ENCODE measurements at places on chromosomes 7 and 10.

DNA sequence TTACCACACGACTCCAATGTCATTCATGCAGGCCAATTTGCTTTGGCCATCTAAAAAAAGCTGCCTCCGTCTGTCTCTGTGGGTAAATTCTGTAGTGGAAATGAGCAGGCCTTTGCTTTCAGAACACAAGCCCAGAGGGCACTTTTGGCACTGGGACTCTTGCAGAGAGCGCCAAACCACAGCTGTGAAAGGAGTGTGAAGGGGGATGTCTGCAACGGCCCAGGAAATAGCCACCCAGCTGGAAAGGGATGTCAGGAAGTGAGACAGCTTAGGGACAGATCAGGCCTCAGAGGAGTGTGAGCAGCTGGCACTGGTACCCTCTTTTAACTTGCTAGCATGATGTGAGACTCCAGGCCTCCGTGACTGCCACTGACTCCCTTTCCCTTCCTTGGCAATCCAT is 152.4 kb downstream of the DKK1 start:
- DNase-seq: no peak

DNA sequence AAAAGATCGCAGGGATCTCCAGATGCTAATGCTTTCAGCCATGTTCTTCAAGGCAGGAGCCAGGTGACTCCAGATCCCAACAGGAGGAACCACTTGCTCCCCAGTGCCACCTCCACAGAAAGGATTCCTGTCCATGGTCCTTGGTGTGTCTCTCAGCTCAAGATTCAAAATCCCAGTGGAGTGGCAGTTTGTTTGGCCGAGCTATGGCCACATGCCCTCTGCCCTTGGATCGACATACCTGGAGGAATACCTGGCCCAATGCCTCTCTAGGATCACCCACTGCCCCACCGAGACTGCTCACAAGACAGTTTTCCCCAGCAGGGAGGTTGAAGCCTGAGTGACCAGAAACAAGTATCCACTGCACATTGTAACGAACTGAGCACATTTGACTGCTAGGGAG is 3.9 kb upstream of the GPRIN2 start:
- no peak for DNase-seq

- DNase-seq: no peak
Measured at GRCh38 chr10:117134306-117135025, 3.6 kb downstream of the VAX1 start.

- DNase-seq: no peak
Measured at GRCh38 chr7:3307435-3307834, 6.4 kb downstream of the SDK1 start.

- no peak for DNase-seq
Measured at GRCh38 chr10:12728494-12728893, 273.0 kb downstream of the CCDC3 start.

DNA sequence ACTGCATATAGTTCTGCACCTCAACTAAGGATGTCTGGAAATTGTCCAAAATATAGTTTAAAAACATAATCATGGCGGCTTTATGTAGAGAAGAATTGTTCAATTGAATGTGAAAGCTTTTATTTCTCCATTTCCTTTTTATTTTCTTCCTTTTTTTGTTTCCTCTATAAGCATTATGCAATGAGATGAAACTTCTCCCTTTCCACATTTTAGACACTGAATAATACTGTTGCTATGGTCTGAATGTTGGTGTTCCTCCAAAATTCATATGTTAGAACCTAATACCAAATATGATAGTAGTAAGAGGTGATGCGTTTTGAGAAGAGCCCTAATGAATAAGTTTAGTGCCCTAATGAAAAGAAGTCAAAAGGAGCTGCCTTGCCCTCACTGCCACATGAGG is 175.0 kb downstream of the RNLS start:
- DNase-seq: no peak

DNA sequence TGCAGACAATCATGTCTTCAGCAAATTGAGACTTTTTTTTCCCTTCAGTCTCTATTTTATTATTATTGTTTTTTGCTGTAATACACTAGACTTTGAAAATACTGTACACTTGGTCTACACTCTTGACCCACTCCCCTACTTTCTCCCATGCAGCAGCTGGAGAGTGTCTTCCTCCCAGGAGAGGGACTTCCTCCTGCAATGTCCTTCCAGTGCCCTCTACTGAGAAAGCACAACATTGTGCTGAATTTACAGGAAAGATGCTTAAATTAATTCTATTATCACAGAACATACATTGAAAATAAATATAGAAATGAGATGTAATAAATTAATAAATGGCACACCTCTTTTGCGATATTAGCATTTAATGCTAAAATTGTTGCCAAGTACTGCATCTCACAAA is 411.3 kb downstream of the CCSER2 start:
- no peak for DNase-seq

GRCh38 chr7:34761627-34762026 is 103.6 kb downstream of the NPSR1 start:
- DNase-seq: no peak

DNA sequence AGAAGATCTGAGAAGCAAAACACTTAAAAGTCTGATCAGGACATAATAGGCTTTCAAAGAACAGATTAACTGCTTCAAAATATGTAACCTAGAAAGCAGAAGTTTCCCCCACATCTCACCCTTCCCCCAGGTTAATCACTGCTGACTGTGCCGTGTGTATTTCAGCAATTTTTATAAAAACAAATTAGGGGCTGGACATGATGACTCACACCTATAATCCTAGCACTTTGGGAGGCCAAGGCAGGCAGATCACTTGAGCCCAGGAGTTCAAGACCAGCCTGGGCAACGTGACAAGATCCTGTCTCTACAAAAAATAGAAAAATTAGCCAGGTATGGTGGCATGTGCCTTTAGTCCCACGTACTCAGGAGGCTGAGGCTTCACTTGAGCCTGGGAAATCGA is 67.6 kb upstream of the GATA3 start:
- no peak for DNase-seq

GRCh38 chr7:100825215-100825671 is 2.1 kb downstream of the EPHB4 start:
- DNase-seq: no peak

DNA sequence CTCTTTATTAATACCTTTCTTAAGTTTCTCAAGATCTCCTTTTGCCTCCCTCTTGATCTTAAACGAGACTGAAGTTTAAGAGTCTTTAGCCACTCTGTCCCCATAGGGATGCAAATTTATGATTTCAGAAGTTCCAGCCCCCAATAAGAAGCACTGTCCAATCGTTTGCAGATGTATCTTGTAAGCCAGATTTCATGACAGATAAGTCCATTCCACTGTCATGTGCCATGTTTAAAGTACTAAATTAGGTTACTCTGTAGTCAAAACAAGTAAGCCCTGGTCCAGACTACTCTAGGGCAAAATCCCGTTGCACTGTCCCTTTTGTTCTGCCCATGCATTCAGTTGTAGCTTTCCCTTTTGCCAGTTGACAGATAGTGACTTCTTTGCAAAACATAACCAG is 157.2 kb upstream of the KAT6B start:
- DNase-seq: no peak

- no peak for DNase-seq
Measured at GRCh38 chr10:4944841-4945240, 18.4 kb upstream of the AKR1C1 start.

GRCh38 chr7:4297165-4297917 is 384.8 kb upstream of the FOXK1 start:
- no peak for DNase-seq

GRCh38 chr10:101273330-101273729 is 44.1 kb upstream of the LBX1 start:
- no peak for DNase-seq

DNA sequence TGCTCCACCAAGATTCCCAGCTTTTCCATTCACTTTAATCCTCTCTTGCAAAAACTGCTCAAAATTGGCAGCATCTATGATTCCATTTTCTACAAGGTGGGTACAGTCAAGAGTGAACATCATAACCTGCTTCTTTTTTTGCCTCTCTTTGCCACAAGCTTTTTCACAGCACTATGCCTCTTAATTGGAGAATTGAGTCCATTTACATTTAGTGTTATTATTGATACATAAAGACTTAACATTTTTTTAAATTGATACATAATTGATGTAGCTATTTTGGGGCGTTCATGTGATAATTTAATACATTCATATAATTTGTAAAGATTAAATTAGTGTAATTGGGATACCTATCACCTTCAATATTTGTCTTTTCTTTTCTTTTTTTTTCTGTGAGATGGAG is 18.8 kb downstream of the AS3MT start:
- DNase-seq: no peak

GRCh38 chr10:22133749-22134624 is 83.8 kb downstream of the EBLN1 start:
- DNase-seq: no peak

DNA sequence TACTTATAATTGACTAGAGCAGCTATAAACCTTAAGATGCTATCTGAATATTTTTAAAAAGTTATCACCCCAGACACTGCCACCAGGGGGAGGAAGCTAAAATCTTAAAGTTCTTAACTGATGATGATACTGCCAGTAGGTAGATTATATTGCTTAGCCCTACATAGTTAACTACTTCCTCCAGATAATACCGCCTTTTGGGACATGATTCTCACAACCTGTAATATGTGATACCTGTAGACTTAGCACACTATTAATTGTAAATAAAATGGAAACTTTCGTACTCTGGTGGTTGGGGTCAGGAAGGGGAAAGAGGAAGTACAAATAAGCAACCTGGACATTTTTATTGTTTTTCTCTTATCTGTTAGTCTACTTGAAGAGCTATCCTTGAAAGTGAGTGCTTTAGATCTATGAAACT is 268.9 kb downstream of the ADK start:
- no peak for DNase-seq

- DNase-seq: no peak
Measured at GRCh38 chr10:10758306-10758705, 259.4 kb upstream of the CELF2 start.

- DNase-seq: no peak
Measured at GRCh38 chr7:136877990-136878389, 9.5 kb downstream of the CHRM2 start.

- DNase-seq: peak; percentile 81
Measured at GRCh38 chr7:2641406-2642393, 9.9 kb downstream of the TTYH3 start.

- no peak for DNase-seq
Measured at GRCh38 chr10:15445006-15445390, 73.9 kb upstream of the FAM171A1 start.

DNA sequence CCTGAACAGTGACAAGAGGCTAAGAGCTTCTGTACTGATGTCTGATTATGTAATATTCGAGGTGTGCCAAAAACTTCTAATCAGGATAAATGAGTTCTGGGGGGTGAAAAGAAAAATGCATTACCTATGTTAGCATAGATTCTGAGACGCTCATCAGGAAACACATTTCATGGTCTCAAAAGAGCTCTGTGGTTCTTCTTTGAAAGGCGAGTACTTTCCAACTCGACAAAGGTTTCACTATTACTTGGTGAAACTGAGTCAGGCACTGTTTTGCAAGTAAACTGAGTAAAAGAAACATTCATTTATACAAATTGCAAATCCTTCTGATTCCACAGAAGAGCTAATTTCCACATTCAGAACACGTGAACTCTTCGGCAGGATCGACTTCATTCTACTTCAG is 523.2 kb downstream of the GATA3 start:
- no peak for DNase-seq

DNA sequence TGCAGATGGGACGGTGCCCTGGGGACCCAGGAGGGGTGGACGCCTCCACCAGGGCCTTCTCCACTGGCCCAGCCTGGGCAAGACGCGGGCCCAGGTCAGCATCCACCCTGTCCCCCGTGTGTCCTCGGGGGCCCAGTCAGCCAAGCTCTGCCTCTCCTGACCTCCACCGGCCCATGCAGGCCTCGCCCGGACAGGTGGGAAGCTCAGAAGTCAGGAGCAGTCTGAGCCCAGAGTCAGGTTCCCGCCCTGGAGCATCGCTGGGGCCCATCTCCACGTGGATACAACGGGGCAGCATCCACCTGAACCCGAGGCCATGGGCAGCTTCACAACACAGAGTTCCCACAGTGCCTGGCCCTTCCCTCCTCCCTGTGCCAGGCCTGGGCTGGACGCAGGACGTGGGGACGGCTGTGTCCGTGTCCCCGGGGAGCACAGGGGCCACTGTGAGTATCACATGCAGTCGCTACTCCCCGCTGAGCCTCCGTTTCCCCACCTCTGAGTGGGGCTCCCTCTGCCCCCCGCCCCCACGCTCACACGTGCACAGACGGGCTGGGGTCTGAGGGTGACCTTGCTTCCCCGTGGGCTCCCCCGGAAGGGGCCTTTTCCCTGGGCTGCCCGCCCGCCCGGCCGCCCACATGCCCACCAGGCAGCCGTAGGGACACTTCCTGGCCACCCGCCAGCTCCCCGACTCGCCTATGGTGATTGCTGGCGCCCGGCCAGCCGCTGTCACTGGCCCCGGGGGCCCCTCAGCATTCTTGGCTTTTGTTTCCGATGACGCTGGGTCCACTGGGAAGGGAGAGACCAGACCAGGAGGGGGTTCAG is 64.3 kb downstream of the PDGFA start:
- DNase-seq: no peak

- DNase-seq: no peak
Measured at GRCh38 chr10:17687117-17687831, 43.3 kb downstream of the STAM start.

DNA sequence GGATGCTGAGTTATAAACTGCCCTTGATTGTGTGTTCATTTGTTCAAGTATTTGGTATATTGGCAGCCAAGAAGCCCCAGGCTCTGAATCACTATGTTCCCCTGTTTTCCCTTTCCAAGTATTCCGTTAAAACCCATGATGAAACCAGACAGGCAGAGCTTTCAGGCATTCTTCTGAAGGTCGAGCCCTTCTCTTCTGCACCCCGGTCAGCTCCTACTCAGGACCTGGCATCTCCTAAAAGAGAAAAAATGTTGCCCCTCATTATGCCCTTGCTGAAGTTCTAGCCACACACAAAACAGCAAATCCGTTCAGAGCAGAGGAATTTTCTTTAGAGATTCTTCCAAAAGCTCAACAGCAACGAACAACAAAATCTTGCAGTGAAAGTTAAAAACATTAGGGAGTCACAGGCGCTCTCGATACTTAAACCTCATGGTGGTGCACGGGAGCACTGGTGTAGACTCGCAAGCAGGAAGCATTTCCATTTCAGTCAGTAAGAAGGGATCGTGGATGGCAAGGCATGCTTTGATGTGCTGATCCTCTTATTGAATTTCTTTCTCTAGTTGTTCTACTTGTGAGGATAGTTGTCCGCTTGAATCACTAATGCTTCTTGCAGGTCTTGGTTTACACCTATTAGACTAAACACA is 264.9 kb downstream of the SKIDA1 start:
- DNase-seq: no peak

- no peak for DNase-seq
Measured at GRCh38 chr7:34718867-34719266, 60.8 kb downstream of the NPSR1 start.

DNA sequence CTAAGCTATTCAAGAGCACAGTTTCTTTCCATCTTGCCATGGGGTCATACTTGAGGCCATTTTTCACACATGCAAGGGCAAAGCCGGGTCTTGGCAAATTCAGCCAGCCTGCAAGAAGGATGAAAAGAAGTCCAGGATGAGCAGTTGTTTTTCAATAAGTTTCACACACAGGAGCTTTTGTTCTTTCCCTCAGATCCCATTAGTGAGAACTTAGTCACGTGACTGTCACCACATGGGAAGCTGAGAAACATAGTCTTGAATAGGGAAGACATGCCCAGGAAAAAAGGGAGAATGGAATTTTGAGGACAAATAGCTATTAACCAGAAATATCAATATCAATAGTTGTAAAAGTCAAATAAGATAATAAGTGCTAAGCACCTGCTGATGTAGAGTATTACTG is 137.7 kb downstream of the AHR start:
- DNase-seq: no peak

Data from tibial nerve (tissue), 4 donors.